ENCODE measurements at places on chromosomes 12 and 14.
A peak's percentile ranks its signal among the peaks of the same experiment; 100 is the strongest.

DNA sequence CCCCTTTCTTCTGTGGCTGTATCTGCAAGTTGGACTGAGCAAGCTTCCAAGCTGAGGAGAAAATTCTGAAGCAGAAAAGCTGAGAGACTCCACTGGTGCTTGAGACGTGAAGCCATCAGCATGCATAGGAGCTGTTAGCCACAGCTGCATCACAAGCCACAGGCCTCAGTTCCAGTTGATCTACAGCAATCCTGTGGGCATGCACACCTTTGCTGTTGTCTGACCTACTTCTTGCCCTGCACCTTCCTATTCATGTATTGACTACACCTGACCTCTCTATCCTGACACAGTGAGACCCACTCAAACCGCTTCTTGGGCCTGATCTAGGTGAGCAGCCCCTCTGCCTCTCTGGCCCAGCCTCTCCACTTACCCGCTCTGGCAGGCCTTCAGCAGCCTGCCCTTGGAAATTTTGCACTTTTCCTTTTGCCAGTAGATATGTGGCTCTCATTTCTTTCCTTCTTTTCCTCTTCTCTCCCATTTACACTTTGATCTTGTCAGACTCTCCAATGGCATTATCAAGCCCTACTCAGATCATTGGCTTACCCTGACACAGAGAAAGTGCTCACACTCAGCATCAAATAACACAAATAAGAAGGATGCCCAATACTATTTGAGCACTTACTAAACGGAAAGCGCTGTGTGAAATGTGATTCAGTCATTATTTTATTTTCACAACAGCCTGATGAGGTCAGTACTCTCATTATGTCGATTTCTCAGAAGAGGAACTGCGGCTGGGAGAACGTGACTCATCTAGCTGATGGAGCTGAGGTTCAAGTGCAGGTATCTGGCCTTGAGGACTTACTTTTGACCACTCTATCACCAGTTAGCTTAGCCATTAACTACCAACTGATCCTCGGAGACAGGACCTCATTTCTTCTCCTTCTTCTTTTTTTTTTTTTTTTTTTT, 21.9 kb upstream of the PTGR2 start:
- peak; percentile 52 for DNase-seq

DNA sequence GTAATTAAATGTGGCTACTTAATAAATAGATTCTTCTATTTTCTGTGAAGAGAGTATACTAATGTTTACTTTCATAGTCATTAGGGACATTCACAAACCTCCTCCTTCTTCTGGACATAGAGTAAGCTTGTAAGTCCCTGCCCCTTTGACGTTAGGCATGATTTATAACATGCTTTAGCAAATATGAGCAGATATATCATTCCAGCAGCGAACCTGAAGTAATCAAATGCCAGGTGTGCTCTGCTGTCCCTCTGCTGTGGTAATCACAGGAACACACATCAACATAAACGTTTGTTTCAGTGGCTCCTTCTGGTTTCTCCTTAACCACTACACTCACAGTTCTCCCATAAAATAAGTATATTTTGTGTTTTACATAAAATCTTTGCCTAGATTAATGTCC, 961.8 kb downstream of the FLRT2 start:
- DNase-seq = no peak

GRCh38 chr12:93990832-93991803, 157.3 kb upstream of the PLXNC1 start:
- no peak for DNase-seq

GRCh38 chr12:22684140-22685118, 59.5 kb downstream of the ETNK1 start:
- no peak for DNase-seq

DNA sequence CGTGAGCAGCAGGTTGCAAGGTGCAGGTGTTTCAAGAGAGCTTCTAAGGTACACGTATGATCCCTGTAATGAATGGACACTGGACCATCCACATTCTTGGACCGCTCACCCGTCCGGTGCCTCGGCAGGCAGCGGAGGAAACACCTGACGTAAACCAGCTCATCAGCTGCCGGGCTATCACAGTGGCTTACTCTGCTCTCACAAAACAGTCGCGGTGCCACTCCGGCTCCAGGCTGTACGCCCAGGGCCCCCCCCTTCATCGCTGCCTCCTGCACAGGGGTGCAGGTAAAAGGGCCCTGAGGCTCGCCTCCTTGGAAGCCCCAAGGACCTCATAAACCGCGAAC, 436 bp downstream of the VPS33A start:
- no peak for DNase-seq

GRCh38 chr12:22648668-22649067, 23.7 kb downstream of the ETNK1 start:
- no peak for DNase-seq

DNA sequence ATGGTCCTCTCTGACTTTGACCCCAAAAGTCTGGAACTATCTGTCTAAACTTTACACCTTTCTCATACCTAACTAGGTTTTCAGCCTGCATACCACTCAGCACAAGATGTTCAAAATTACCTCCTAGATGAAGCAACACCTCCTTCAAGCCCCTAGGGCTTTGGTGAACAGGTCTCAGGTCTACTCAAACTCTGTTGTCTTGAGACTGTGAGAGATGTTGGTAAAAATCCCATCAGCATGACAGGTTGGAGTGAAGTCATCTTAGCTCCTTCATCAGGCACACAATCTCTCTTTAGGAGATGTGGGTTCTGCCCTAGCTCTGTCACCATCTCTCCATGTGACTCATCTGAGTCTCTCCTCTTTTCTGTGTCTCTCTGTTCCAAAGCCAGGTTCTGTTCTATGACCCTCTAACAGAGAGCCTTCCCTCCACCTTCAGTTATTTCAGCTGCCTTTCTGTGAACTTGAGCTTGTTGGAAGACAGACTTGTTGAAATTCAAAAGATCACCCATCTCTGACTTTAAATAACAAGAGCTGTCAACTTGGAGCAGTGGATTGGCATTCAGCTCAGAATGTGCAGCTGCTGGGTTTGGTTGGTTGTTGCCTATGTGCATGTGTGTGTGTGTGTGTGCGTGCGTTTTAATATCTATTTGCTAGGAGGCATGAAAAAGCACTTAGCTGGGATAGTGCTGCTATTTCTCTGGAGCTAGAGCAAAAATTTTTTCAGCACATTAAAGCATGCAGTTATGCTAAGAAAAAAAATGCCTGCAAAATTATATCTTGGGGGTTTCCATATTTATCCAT, 130.7 kb downstream of the CRACR2A start:
- no peak for DNase-seq

DNA sequence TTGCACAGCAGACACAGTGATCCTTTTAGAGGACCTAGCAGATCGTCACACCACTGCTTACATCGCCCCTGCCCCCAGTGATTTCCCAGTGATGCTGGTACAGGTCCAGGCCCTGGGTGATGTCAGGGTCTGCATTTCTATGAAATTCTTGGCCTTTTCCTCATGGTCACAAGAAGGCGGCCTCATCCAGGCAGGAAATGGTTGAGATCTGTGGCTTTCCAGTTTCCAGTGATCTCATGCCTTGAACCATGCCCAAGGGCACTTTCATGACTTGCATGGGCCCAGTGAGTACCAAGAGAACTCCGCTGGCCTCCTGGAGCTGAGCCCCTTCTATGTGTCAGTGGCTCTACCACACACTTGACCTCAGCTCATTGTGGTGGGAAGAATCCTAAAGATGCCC, 41.9 kb upstream of the BDKRB2 start:
- no peak for DNase-seq

GRCh38 chr14:21107283-21107800, 6.5 kb downstream of the TMEM253 start:
- DNase-seq = no peak

DNA sequence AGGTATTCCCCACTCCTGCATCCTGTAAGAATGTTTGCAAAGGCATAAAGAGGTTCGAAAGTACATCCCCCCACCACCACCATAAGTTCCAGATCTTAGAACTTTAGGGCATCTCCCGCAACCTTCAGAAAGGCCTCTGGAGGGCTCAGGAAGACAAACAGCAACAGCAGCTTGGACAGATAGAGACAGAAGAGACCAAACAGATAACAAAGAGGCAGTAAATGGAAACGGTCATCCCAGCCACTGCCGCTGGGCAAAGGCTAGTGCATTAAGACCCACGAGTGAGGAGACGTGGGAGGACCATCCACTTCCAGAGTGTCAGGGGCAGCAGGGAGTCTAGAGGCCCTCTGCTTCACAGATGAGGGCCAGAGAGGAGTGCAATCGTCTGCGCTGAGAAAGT, 124.3 kb downstream of the CRACR2A start:
- DNase-seq = no peak

- DNase-seq = no peak
Measured at GRCh38 chr12:46934374-46935111, 108.7 kb upstream of the SLC38A4 start.

GRCh38 chr14:55329999-55330710, 58.9 kb downstream of the FBXO34 start:
- DNase-seq = no peak

GRCh38 chr14:22888662-22889061, 5.6 kb downstream of the REM2 start:
- DNase-seq = peak; percentile 45

- no peak for DNase-seq
Measured at GRCh38 chr12:71731439-71732356, 23.0 kb upstream of the RAB21 start.

DNA sequence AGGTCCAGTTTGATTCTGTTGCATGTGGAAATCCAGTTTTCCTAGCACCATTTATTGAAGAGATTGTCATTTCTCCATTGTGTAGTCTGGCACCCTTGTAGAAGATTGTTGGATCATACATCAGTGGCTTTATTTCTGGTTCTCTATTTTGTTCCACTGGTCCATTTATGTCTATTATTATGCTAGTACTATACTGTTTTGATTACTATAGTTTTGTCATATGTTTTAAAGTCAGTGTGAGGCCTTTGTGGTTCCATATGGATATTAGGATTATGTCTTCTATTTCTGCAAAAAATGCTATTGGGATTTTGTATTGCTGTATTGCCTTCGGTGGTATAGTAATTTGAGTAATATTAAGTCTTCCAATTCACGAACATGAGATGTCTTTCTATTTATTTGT, 51.4 kb downstream of the LEMD3 start:
- no peak for DNase-seq

- DNase-seq = no peak
Measured at GRCh38 chr12:123787466-123787865, 25.4 kb downstream of the DNAH10 start.

DNA sequence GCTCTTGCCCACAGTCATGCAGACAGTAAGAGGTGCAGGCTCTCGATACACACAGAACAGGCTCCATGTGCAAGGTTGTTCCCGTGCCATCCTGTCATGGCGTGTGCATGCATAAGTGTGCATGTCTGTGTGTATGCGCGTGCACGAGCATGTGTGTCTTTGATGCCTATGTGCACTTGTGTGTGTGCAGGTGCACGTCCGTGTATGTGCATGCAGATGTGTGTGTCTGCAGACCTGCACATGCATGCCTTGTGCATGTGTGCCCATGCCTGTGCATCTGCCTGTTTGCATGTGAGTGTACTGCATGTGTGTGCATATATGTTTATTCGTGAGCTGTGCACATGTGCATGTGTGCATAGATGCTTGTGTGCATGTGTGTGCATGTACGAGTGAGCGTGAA, 309.8 kb downstream of the TMEM121 start:
- DNase-seq = no peak

DNA sequence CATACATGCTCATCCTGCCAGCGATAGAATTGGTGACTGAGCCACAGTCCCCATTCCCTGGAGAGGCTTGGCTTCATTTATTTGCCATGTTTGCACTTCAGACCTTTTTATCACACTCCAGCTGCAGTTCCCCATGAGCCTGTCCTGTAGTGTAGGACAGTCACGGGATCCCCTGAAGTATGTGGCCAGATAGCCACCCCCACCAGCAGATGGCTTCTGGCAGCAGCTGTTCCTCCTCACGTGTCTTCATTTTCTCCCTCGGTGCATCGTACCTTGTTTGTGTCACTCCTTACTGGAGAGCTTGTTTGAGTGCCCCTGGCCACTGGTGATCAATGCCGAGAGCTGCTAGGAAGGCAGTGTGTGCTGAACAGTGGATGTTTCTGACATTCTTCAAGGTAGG, 40.2 kb downstream of the UBE3B start:
- no peak for DNase-seq

DNA sequence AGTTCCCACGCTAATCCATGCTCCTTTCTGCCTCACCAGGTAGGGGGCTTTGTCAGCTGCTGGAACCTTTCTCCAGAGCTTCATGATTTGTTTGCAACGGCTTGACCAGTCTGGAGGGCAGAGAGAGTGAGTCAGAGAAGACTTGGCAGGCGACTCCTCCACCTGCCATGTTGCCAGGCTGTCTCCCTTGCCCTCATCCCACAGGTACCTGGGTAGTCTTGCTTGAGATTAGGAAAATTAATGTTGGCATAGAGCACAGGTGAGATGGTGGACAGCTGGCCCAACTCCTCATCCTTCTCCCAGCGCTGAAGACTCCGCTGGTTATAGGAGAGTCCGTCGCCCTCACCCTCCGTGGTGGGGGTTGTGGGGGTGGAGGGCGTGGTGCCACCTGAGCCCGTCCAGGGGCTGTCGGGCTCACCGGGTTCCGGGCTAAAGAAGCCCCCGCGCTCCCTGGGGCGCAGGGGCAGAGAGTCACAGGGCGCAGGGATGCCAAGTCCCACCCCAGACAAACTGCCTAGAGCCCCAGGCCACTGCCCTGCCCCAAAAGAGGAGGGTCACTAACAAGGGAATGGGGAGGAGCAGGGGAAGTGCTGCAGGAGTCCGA, 18.6 kb downstream of the KMT2D start:
- DNase-seq = no peak

- peak; percentile 51 for DNase-seq
Measured at GRCh38 chr14:92460916-92461579, 52.5 kb upstream of the RIN3 start.

DNA sequence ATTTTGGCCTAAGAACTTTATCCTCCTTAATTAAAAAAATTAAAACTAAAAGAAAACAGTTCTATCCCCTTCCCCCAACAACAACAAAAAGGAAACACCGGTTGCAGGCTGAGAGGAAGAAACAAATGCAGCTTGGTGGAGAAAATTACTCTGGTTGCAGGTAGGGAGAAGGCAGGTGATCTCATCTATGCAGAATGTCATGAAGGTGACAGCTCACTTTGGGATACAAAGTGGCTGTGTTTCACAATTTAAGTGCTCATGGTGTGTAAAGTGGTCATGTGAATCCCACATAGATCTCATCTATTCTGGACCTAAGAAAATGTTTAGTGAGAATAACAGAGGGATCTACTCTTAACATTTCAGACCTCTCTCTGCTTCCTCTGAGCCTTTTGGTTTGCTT, 219.7 kb upstream of the PKP2 start:
- DNase-seq = no peak

DNA sequence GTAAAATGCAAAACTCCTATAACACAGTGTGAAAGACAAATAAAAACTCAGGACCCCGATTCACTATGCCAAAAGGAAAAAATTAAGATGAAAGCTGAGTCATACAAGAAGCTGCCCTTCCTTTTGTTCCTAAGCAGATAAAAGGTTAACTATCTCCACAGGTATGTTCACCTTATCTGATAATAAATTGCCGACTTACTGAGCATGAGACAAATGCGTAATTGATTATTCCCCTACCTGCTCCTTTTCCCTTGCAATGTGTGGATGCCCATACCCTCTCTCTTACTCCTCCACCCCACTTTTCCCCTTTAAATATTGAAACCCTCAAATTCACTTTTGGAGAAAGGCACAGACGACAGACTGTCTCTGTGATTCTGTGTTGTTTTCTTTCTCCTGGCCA, 148.6 kb upstream of the TMEM260 start:
- no peak for DNase-seq
